SK-N-DZ (cell line): ENCODE measurements at places on chromosomes 2 and 18.

- no peak for DNase-seq
Measured at GRCh38 chr2:15949551-15949950, 9.2 kb downstream of the MYCN start.

DNA sequence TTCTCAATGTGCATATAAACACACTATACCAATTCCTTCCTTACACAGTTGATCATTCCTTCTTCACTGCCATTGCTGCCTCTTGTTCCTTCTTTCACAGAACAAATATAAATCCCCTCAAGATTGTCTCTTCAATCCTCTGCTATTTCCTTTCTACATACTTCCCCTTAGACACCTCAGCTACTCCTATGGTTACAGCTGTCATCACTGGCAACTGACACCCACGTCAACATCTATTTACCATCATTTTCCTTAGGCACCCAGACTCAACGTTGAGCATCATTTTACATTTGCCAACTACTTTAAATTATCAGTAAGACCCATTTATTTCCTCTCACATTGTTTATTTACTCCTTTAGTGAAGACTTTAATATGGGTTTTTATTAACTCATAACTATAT is 488.8 kb upstream of the FSHR start:
- no peak for DNase-seq

DNA sequence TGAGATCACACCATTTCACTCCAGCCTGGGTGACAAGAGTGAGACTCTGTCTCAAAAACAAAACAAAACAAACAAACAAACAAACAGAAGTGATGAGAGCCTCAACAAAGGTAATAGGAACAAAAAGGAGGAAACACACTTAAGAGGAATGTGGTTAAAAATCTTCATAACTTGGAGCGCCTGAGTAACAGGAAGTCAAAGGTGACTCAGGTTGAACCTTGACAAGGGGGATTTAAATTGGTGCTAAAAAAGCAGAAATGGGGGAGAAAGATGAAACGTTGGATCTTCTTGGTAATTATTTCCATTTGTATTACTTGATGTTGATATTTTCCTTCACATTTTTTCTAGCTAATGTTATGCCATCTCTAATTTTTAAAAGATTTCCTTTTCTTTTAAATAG is 318.5 kb upstream of the TCF4 start:
- no peak for DNase-seq

DNA sequence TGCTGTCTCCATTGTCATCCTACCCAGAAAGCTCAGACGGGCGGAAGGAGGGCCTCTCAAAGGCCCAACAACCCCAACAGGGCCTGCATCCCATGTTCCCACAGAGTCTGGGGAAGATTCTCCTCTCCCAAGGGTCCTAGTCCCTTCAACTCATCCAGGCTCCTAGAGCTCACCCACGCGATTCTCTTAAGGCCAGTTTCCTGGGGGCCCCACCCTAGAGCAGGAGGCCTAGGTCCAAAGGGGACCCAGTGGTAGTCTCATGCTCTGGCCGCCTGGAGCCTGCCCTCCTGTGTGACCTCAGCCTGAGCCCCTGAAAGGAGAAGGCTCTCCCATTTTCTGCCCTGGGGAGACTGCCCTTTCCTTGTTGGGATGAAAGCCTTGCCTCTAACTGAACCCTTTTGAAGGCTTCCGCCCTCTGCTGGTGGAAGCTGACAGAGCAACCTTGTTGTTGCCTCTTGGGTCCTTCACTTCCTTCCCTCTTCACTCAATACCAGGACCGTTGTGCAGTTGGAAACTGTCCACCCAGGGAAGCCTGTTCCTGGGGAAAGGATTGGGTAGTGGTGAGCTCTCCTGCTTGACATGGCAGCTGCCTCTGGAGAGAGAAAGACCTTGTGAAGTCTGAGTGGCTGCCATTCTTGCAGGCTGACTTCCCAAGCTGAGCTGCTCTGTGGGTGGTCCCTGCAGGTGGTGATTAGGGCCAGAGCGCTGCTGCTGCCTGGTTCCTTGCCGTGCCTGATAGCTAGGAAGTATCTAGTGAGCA is 86.0 kb upstream of the ALPP start:
- peak; percentile 31 for DNase-seq

DNA sequence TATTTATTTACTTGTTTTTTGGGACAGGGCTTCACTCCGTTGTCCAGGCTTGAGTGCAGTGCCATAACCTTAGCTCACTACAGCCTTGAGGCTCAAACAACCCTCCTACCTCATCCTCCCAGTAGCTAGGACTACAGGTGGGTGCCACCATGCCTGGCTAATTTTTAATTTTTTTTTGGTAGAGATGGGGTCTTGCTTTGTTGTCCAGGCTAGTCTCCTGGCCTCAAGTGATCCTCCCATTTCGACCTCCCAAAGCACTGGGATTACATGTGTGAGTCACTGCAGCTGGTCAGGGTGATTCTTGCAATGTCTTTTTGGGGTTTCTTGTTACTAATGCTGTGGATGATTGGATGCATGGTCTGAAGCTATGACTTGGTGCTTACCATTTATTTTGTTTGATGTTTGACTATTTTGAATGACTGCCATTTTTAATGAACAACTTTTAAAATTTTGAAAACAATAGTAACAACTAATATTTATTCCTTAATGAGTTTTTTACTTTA is 6.5 kb downstream of the CERS6 start:
- DNase-seq: no peak

GRCh38 chr18:26406854-26407517 is 141.4 kb downstream of the KCTD1 start:
- no peak for DNase-seq

DNA sequence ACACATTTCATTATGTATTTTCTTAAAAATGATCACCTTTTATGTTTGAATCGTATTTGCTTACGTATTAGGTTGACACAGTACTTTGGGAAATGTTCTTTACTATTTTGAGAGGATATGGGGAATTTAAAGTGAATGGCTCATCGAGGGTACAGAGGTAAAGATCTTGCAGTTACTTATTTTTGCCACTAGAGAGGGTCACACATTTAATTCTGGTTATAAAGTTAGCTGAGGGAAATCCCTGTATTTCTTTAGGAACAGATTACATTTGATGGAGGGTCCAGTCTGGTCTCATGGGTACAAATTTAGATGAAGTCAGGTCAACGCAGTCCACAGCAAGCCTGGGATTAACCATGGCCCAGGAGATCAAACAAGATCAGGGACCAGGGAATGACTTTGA is 24.5 kb downstream of the DYNC2LI1 start:
- DNase-seq: no peak

- no peak for DNase-seq
Measured at GRCh38 chr2:216687646-216688045, 7.7 kb downstream of the IGFBP5 start.

DNA sequence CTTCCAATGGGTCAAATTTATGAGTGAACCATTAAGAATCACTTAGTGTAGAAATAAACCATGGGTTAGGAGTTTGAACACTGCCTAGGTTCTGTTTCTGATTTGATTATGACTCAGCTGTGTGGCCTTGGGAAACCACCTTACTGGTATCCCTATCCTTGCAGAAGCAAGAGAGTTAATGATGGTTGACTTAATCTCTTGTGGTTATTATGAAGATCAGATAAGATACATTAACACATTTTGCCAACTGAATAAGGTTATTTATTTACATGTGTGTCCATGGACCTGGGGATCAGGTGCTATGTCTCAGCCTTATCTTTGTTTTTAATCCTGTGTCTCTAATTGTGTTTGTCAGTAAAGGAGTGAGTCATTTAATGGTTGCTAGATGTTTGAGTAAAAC is 5.4 kb upstream of the KCNJ13 start:
- peak; percentile 2 for DNase-seq

- DNase-seq: peak; percentile 32
Measured at GRCh38 chr2:33670392-33670937, 71.4 kb upstream of the FAM98A start.

- DNase-seq: no peak
Measured at GRCh38 chr18:57466745-57467409, 31.7 kb downstream of the ONECUT2 start.

DNA sequence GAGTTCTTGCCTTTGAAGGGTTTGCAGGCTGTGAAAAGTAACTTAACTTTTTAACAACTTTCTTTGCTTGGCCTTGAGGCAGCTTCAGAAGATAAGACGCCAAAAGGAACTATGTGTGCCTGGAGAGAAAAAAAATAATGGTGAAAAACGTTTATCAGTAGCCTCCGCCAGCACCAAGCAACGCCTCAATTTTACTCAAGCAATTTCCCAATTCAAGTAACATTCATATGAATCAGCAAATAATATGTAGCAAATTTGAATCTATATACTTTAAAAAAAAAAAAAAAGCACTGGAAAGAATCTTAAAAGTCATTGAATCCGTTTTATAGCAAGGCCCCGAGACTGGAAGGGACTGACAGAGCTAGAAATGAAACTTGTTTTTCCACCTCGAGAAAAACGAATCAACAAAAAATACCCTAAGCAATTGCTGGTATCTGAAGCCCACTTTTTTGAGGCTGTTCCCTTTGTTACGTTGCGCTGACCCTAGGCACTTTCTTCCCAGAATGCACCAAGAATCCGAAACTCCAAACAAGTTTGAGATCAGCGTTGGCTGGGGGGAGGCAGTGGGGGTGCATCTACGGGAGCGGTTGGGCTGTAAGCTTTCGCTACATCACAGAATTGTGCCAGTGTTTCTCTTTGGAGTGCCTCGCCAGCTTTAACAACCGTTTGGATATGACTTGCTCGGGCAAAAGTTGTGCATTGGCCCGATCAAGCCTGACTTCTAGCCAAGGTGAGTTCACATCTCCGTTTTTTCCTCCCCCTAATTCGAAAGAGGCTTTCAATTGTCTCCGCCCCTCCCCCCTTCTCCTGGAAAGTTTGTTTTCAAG is 2.7 kb upstream of the TGIF1 start:
- peak; percentile 15 for DNase-seq

DNA sequence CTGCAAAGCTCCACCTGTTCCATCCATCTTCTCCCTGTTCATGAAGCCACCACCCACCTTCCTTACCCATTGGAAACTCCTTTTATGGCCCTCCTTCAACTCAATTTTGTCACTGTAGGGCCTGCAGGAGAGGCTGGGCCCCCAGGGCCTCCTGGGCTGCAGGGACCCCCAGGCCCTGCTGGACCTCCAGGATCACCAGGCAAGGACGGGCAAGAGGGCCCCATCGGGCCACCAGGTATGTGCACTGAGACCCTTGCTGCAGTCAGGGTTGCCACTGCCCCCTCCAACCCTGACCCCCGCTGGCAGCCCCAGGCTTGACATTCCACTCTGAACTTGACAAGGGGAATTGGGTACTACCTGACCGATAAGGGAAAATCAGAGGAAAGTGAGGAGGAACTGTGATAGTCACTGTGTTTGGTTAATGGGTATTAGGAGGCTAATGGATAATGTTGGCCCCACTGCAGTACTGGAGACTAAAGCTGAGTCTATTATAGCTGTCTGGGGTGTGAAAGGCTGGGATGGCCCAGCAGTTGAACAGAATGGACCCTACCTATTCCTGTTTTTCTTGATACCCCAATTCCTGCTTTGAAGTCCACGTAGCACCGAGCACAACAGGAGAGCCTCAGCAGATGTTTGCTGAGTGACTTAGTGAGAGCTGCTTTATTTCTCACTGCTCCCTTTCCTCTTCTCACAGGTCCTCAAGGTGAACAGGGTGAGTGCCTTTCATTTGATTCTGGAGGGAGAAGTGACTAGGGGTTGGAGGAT is 2.1 kb upstream of the KHK start:
- no peak for DNase-seq

GRCh38 chr18:26133652-26134051 is at the start of gene PSMA8:
Gene PSMA8, plus strand, starts transcription at chr18:26133869. Its CDS starts 97 bp downstream, at chr18:26133966.
- DNase-seq: no peak

DNA sequence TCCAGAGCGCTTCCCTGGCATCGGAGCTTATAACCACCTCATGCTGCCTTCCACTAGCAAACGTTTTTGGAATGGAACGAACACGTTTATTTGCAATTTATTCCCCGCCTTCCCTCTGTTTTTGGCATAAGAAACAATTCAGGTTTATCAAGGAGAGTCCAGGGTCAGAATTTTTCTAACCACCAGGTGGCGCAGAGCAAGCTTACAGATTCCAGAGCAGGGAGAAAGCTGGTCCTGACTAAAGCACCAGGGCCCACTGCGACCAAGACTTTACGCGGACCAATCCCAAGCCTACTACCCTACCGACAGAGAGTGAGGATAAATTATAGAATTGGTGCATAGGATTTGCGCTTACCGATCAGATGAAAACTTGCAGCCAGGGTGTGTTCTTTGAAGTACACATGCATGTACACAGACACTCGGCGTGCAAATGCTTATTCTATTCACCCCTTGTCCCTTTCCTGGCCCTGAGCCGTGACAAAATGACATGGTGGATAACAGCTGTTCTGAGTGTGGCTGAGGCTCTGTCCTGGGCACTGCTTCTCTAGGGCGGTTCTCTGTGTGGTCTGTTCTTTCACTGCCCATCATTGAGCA is 34.7 kb downstream of the NAPG start:
- peak; percentile 64 for DNase-seq

DNA sequence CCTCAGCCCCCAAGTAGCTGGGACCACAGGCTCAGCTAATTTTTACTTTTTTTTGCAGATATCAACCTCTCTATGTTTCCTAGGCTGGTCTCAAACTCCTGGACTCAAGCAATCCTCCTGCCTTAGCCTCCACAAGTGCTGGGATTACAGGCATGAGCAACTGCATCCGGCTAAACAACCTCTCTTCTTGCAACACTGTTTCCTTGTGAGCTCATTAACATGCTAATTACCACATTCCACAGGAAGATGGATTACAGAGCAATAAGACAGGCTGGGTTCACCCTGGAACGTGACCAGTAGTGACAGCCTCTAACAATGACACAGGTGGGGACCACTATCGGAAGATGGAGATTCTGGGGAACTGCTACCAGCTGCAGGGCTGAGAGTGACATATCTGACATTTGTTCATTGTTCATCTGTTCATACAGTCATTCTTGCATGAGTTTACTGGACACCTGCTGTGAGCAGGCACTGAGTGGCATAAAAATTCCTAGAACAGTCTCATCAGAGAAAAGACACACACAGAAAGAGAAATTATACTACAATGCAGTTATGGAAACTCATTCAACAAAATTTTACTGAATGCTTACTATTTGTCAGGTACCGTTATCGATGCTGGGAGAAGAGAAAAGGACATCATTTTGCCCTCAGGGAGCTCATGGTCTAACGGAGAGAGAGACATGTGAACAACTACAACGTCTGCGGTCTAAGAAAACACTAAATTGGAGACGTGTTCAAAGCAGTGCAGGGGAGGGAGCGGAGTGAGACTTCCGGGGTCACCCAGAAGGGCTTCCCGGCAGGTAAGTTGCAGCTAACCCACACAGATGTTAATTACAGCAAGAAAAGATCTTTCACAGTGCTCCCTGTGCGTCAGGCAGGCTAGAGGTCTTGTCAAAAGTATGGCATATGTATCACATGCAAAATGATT is 37.6 kb downstream of the PROC start:
- DNase-seq: no peak

DNA sequence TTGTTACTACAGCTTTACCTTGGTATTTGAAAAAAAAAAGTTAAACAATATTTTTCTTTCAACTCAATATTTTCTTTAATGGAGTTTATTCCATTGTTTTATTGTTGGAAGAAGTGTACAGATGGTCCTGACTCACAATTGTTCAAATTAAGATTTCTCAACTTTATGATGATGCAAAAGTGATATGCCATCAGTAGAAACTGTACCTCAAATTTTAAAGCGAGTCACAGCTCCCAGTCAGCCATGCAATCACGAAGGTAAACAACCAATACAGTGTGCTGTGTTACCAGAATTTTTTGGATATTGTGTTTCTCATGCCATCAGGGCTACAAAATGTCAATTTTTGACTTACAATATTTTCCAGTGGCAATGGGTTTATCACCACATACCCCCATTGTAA is 54.0 kb upstream of the COL5A2 start:
- no peak for DNase-seq

GRCh38 chr2:15588329-15588919 is 3.2 kb upstream of the DDX1 start:
- DNase-seq: no peak
